ENCODE measurements at places on chromosomes 13 and 19.

DNA sequence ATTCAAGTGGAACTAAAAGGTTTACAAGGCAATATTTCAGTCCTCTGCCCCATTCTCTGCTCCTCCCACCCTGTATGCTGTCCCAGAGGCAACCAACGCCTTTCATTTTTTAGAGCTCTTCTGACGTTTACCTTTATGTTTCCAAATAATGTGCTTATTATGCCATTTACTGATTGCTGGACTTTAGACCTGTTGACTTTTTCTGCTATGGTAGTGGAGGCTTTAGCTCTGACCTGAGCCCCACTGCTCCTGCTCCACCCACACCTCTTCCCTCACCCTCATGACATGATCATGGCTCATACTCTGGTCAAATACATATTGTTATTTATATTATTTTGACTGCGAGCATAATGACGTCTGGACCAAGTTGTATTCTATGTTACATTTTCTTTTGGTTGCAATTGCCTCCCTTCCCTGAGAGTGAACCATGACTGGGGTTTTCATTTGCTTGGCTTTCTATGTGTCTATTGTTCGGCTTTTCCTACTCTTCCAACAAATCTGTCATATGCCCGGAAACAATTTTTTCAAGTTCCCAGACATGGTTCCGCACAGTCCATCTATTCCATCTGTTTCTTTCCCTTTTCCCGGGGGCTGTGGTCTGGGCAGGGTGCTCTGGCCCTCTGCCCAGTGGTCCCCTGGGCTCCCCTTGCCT is 31.4 kb upstream of the GJB6 start:
- no peak for DNase-seq

- DNase-seq, result no peak
These were observed 212.5 kb upstream of the ZNF536 start for GRCh38 chr19:30159636-30160035.

DNA sequence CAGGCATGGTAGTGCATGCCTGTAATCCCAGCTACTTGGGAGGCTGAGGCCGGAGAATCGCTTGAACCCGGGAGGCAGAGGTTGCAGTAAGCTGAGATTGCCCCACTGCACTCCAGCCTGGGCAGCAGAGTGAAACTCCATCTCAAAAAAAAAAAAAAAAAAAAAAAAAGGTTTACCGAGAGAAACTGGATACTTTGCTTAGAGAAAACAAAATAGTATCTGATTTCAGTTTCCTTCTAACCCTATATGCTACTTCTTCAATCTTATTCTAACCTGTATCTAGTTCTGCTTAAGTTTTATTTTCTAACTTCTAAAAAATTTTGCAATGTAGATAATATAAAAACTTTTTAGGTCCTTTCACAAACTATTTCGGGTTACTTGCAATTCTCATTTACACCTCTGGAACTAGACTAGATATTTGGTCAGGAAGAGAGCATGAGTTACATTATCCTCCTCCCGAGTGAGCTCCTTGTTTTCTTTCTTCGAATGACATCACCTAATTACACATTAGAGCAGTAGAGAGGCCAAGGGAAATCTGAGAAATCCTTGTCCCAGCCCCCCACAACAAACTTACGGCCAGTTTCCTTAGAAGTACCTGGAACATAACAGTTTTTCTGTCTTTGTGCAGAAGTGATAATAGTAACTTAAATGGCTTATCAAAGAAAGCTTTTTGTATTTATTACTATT is 128.9 kb downstream of the B3GLCT start:
- DNase-seq, result no peak

DNA sequence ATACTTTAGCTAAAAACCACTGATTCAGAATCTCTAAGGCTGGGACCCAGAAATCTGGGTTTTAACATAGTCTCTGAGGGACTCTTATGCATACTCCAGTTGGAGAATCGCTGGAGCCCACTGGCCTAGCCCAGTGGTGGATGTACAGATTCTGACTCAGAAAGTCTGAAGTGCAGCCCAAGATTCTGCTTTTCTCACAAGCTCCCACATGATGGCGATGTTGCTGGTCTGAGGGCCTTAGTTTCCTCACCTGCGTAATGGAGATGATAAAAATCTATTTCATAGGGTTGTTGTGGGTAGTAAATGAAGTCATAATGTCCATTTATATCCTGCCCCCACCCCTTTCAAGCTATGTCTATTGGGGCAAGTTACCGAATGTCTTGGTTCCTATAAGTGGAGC is 7.7 kb upstream of the CDADC1 start:
- no peak for DNase-seq

DNA sequence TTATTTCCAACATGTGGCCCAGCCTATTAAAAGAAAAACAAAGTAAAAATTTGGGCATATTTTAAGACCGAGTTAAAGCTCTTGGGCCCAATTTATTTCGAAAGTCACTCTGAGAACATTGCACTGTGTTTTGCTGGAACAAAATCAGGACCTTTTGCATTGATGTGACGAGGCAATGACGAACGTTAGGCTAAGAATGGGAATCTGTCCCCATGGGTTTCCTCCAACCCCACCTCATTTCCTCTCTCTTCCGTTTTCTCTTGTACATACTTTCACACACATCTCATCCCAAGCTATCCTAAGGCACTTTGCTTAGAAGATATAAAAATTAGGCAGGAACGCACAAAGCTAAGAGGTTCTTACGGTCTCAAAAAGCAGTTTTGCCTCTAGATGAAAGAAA is 22.1 kb downstream of the EDNRB start:
- DNase-seq, result no peak

DNA sequence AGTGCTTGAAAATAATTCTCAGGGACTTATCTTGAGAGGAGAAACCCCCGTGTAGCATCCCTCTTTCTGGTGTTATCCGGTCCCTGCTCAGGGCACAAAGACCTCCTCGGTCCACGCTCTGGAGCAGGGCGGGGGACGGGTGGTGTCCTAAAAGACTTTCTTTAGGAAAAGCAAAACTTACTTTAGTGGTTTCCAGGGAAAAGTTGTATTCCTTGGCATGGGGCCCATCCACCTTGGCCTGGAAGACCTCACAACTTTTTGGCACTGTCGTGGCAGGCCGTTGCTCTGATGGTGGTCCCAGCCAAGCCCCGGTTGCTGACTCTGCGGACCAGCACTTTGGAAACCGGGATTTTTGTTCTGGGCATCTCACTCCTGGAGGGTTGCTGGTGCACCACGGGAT is 2.7 kb downstream of the AMER2 start:
- DNase-seq, result no peak

DNA sequence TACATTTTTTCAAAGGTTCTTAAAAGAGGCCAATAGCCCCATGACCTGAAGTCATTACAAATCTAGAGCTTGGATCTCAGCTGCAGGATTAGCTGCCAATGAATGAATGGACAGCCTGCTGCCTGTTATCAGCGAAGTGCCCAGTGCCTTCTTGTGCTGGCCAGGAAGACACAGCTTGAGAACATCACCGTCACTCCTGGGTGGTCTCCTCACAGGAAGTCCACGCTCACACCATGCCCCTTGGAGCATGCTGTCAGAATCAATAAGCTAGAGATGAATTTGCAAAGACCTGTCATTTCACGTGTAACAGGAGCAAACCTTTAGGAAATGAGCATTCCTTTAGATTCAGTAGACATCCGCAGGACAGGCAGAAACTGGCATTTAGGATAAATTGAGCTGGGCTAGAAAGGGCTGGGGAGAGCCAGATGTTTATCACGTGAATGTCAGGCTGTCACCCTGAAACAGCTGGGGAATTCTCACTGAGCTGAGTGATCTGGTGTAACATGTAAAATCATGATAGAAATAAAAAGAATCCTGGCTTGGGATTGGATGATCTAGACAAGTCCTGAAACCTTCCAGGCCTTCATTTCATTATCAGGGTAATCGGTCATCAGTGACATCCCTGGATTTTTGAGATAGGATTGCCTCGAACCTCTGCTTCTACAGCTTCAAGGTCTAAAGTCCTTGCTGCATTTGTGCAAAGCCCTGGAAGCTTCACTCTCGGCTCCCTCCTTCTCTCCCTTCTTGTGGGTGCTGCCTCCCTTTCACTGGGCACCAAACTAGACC is 49.9 kb upstream of the MEDAG start:
- DNase-seq, result no peak

DNA sequence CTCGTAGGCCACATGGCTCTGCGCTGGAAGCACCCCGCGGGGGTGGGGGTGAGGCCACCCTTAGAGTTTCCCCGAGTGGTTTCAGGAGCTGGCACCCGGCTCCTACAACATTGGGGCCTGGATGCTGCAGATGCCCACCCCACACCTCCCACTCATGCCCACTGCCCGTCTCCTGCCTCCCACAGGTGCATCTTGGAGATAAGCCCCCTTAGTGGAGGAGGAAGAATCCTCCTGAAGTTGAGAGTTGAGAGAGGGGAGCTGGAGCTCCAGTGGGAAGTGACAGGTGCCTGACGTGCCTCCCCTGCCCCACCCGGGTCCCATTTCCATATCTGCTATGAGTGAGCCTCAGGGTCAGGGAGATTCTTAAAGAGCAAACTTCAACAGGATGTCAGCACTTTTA is 341.3 kb downstream of the TEX29 start:
- no peak for DNase-seq

- no peak for DNase-seq
These were observed 8.0 kb upstream of the HS6ST3 start for GRCh38 chr13:96081888-96082287.

DNA sequence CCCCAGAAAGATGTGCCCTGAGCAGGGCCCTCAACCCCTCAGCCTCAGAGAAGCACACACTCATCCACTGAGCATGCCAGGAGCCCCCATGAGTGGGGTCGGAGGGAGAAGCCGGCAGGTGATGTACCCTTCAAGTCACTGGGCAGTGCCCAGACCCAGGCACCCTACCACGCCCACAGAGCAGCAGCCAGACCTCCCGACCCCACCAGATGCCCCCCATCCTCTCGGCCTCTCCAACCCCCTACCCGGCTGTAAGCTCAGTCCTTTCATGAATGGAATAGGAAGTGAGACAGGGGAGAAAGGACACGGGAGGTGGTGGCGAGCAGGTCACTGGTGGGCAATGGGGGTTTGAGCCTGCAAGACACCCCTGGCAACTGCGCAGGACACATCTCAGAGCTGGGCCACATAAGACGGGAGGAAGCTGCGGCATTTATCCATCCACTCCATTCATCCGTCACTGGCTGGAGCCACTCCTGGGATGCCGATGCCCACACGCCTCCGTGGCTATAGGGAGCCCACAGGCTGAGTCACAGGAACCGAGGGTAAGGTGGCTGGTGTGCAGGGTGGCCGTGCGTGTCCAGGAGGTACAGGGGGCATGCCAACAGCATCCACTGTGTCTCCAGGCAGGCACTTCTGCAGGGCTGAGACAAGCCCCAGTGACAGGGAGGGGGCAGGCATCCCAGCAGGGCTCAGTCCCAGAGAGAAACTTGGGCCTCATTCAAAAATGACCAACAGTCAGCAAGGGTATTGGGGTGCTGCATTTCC is 23.8 kb upstream of the VSTM2B start:
- DNase-seq, result no peak

GRCh38 chr13:20714563-20715329 is 11.2 kb downstream of the IL17D start:
- peak; percentile 65 for DNase-seq

- no peak for DNase-seq
These were observed 130.0 kb downstream of the CYSLTR2 start for GRCh38 chr13:48783695-48784230.

- peak; percentile 35 for DNase-seq
These were observed 384.3 kb downstream of the EFNB2 start for GRCh38 chr13:106151056-106151699.

GRCh38 chr13:30792285-30793000 is 57.1 kb downstream of the ALOX5AP start:
- DNase-seq, result peak; percentile 95

DNA sequence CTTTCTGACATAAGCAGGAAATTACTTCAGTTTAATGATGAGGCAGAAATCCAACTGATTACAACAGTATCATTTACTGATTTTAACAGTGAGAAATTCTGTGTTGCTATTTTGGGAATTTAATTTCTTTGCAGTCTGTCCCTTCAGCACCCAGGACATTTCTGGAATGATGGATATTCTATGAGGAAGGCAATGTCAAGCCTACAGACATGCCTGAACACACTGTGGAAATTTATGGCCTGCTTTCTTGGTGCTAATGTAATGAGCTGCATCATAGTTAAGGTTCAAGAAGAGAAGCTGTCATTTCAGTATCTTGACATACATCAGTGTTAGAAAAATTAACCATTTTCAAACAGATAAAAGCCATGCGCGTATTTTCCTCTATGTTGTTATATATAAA is 87.7 kb downstream of the SLITRK1 start:
- DNase-seq, result no peak

GRCh38 chr13:68509734-68510621 is 1279.8 kb upstream of the PCDH9 start:
- DNase-seq, result no peak

DNA sequence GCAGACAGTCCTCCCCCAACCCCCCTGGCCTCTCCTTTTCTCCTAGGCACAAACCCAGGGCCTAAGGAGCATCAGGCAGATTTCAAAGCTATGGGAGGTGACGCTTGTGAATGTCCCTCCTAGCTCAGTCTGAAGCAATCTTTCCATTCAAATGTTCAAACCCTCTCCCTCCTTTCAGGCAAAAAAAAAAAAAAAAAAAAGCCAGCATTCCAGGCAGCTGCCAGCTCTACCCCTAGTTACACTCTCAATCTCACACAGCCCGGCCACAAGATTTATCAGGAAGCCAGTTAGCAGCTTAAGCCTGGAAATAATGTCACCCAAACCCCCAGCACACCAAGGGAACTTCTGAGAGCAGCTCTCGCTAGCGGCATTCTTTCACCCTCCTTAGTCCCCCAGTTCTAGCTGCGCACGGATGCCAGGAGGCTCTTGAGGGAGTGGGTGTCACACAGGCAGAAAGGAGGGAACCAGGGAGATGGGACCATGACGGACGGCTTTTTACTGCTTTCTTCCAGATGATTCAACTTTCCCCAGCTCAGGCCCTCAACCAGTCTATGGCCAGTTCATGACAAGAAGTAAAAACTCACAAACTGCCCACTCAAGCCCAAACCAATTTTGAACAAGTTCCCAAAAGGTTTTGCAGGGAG is 6.3 kb downstream of the SH3GL1 start:
- no peak for DNase-seq

GRCh38 chr19:47697863-47698609 is 15.2 kb upstream of the EHD2 start:
- peak; percentile 57 for DNase-seq

- DNase-seq, result no peak
These were observed 474.9 kb upstream of the MIR17HG start for GRCh38 chr13:90872491-90873025.

DNA sequence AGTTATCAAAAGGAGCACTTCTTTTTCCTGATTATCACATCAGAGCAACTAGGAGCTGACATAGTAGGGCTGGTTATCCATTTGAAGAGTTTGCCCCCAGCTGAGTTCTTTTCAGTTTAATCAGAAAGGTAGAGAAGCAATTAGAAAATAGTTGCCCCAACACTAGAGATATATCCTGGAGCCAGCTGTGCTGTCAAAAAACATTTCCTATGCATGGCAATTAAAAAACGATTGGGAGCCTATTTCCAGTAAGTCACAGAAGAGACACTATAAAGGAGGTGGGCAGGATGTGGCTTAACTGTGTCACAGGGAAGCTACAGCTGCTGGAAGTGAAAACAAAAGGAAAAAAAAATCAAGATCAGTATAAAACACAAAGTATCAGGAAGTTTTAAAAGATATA is 155.7 kb upstream of the SLITRK1 start:
- no peak for DNase-seq

All from AG09319 (cell line).